Muscle of leg (tissue), 16 donors: ENCODE measurements at places on chromosomes 7 and 10.

DNA sequence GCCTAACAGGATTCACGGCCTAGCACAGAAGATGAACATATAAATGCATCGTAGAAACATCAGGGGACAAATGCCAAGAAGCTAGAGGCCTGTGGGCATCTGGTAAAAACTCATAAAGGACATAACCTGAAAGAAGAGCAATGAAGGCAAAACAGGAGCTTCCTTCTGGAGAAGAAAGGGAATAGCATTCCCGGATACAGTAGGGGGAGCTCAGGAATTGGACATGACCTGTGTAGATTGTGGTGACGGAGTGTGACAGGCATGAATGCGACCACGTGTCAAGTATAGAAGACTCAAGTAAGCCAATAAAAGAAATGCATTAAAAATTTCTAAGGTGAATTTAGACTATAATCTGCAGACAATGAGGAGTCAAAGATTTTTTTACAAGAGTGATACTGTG, 270.1 kb downstream of the AGMO start:
- DNase-seq: peak; percentile 41

GRCh38 chr10:14838582-14839304, 637 bp downstream of the HSPA14 start:
- DNase-seq: peak; percentile 64

DNA sequence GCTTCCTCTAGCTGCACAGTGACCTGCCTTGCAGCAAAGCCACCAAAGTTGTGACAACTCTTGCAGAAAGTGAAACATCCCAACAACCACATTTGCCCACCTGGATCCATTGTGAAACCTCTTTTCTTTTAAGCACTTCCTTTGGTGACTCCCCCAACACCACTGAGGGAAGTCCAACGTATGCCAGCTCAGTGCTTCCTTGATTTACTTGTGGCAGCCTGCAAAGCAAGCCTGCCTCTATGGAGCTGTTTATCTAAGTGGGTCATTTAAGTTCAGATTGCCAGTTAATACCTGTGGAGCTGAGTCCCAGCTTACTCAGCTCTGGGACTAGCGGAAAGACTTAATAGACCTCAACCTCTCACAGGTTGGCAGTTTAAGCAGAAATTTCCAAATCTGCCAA, 230.8 kb upstream of the GHITM start:
- no peak for DNase-seq

GRCh38 chr7:22607180-22607579, 107.2 kb upstream of the STEAP1B start:
- no peak for DNase-seq

- DNase-seq: peak; percentile 20
Measured at GRCh38 chr7:96747418-96747940, 37.8 kb upstream of the SEM1 start.

- DNase-seq: peak; percentile 25
Measured at GRCh38 chr7:117750612-117751563, 122.4 kb downstream of the CTTNBP2 start.

- no peak for DNase-seq
Measured at GRCh38 chr7:128867241-128867640, 4.6 kb downstream of the ATP6V1F start.

DNA sequence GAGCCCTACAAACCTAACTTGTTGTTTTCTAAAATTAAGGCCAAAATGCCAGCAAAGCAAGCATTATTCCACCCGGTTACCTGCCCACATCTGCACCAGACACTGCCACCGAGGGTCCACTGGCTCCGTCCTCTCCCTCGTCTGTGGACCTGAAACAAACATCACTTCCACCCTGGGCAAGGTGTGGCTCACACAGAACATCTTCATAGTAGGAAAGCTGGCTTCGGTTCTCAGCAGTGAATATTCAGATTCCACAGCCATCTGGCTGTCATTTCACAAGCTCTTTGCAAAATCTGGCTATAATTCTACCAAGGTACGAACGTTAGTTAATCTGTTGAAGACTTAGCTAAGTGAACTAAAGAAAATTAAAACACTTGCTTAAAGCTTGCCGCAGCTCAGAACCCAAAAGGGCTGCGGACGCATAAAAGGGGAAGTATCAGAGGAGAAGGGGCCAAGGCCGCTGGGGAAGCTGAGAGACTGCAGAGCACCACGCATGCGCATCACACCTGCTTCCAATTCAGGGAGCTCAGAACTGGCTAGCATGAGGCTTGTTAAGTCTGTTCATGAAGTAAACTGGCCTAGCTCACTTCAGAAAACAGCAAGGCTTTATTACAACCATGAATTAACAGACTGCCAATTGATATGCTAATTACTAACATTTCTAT, 46.1 kb downstream of the PTPRN2 start:
- peak; percentile 37 for DNase-seq

DNA sequence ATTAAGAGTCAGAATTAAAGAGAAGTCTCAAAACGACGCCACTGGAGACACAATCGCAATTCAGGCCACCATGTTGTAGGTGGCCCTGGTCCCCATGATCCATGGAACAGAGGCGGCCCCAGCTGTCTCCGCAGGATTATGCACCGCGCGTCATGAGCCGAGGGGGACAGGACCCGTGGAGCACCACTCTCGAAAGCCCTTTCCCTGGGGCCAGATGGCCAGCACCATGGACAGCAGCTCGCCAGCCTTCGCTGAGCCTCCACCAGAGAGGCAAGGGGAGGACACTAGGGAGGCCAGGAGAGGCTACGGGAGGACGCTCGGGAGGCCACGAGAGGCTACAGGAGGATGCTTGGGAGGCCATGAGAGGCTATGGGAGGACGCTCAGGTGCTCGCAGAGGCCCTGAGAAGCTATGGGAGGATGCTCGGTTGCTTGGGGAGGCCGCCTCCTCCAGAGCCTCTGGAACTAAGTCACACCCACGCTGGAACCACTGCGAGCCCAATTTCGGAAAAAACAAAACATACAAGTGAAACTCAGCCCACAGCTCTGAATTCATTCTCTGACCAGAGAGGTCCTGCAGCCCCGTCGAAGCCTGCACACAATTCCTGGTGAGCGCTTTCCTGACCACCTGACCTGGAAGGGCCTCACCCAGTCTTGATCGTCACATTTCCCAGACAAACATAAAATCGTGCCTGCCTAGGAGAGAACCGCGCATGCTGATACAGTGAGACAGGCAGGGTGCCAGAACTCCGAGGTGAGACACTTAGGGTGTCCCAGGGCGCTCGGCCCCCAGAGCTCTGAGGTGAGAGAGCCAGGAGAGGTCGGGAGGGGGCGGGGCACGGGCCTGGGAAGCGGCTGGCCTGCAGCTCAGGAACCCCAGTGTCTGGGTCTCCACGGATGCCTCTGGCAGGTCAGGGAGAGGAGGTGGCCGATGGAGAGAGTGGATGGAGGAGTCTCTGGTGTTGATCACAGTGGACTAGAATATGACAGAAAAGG, 224.4 kb downstream of the PTPRN2 start:
- peak; percentile 4 for DNase-seq

DNA sequence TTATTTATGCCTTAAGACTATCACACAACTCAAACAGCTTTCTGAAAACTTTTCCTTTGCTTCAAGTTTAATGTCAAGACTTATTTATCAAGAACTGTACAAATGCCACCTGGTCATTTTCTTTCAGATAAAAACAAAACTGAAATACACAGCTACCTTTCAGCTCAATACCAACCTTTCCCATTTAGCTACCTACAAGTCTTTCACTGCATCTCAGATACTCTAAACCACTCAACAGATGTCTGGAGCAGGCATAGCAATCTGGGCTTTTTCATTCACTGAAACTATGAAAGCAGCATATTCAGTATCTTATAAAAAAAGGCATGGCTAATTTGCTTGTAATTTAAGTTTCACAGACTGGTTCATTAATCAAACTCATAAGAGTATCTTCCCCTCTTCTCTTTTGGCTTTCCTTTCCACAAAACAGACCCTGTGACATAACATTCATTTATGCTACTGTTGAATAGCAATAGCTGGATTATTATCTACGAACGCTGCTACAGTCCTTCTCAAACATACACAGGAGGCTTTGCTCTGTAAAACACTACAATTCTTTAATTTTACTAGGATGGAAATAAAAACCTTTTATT, 8.2 kb downstream of the TRA2A start:
- peak; percentile 11 for DNase-seq

DNA sequence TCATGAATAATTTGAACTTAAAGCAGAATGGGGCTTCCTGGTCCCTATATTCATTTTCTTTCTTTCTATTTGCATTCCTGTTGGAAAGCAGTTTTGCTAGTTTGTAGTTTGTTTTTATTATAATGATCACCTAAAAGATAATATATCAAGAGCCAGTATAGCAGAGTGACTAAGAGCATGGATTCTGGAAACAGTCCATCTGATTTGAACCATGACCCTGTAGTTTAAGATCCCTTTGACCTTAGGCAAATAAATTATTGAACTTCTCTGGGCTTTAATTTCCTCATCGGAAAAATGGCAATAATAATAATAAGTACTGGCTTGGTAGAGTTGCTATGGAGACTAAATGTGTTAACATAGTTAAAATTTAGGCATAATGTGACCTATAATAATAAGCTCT, 76.1 kb downstream of the DGKB start:
- no peak for DNase-seq

DNA sequence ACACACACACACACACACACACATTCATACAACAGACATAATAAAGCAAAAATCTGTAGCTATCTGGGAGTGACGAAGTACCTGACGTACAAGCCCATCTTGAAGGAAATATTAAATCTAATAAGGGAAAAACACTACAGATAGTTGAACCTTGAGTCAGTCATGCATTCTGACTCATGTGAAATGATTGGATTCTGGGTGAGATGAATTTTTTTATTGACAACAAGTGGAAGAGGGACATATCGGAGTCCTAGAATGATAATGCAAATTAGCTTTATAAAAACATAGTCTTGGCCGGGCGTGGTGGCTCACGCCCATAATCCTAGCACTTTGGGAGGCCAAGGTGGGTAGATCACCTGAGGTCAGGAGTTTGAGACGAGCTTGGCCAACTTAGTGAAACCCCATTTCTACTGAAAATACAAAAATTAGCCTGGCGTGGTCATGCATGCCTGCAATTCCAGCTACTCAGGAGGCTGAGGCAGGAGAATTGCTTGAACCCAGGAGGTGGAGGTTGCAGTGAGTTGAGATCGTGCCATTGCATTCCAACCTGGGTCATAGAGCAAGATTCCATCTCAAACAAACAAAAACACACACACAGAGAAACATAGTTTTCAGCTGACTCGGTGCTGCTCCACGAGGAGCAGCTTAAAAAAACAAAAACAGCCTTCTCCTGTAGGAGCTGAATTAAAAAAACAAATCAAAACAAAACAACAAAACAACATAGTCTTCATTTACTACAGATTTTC, 154.4 kb upstream of the MKLN1 start:
- DNase-seq: no peak

DNA sequence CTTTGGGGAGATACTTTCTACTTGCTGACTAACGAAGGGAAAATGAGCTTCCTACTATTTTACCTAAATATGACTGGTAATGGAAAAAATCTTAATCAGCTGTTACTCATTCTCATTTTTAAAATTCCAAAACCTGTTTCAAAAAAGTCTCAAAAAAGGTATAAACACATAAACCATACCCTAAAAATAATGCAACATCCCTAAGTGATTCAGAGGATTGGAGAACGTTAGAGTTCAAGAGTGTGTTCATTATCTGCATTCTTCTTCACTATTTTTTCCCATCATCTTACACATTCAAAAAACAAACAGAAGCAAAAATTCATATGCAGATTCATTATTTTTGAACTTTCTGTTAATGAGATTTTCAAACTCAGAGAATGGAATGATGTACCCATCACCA, 150.4 kb upstream of the GNAI1 start:
- DNase-seq: no peak

DNA sequence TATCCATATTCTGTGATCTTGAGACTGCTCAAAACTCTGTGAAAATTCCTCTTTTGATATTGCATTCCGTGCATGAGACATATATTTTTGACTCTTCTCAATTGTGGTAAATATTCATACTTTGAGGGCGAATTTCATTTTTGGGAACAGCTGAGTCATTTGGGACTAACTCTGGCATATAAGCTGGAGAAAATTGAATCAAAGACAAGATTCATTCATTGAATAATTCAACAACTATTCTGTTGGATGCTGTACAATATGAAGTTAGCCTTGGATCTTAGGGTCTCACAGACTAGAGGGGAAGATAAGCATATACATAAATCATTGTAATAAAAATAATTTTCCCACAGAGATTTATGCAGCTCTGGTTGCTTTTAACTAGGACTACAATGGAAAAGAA, 183.2 kb upstream of the NEBL start:
- peak; percentile 72 for DNase-seq

- DNase-seq: no peak
Measured at GRCh38 chr10:46545861-46546590, 10.4 kb downstream of the GPRIN2 start.

DNA sequence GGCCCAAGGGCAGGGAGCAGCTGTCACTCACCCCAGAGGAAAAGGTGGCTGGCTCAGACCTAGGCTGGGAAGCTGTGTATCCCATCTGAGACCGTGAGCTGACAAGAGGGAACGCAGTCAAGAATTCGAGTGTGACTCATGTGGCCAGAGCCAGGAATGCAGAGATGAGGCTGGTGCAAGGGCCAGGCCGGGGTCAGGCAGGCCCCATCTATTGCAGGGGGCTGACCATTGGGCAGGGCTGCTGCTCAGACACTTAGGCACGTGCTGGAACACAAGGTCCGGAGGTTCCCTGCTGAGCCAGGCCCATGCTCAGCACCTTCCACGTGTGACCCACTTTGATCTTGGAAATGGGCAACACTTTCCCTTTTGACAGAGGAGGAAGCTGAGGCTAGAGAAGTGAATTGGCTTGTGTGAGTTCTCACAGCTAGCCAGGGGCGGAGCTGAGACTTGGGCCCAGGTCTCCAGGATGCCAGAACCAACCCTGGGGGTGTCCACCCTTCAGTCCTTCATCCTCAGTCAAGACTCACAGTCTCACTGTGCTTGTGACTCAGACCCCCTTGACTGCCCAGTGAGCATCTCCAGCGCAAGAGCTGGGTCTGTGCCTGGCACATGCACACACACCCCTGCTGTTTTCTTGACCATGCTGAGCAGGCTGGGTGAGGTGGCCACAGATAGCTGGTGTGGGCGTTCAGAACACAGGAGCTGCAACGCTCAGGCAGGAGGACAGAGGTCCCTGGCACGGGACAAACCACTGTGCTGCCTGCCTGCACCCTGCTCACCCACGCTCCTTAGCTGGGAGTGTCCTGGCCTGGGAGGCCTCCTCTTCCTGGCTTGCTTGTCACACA, 47.6 kb upstream of the PPIF start:
- DNase-seq: no peak

DNA sequence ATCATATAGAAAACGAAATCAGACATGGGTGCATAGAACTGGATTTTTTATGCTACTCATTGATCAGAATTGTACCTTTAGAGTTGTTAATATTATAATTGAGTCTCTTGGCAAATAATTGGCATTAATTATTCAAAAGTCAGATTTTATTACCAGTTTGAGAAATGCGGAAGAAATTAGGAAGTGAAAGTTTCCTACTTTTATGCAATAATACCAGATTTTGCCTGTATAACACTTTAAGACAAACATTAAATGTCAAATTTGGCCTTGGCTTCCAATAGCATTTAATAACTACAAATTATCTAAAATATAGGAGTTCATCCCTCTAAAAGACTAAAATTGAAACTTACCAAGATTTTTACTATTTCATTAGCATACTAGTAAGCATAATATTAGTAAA, 6.8 kb upstream of the TFEC start:
- DNase-seq: no peak

- DNase-seq: no peak
Measured at GRCh38 chr7:157352516-157352915, 15.7 kb downstream of the DNAJB6 start.

- no peak for DNase-seq
Measured at GRCh38 chr7:29113384-29114102, 32.8 kb downstream of the CPVL start.
